ENCODE measurements at places on chromosomes 4 and X. TPM values are rescaled to one million over a fixed set of nuclear protein-coding genes. Genes with fewer than 3 reads are reported as not detected.

The PRMT9 gene
- 11.1 TPM for total RNA-seq

The WNK3 gene
- total RNA-seq = 0.15 TPM

The DRD5 gene
- total RNA-seq = not detected

The CXCL9 gene
- not detected for total RNA-seq

The RTL9 gene
- total RNA-seq = not detected

The CXCL5 gene
- total RNA-seq = 0.08 TPM
